ENCODE measurements at places on chromosomes 3 and 15.

- DNase-seq = no peak
Measured at GRCh38 chr15:78312957-78313356, 13.5 kb upstream of the SKIC8 start.

GRCh38 chr3:8882171-8882593 is 81.1 kb downstream of the RAD18 start:
- peak; percentile 31 for DNase-seq

DNA sequence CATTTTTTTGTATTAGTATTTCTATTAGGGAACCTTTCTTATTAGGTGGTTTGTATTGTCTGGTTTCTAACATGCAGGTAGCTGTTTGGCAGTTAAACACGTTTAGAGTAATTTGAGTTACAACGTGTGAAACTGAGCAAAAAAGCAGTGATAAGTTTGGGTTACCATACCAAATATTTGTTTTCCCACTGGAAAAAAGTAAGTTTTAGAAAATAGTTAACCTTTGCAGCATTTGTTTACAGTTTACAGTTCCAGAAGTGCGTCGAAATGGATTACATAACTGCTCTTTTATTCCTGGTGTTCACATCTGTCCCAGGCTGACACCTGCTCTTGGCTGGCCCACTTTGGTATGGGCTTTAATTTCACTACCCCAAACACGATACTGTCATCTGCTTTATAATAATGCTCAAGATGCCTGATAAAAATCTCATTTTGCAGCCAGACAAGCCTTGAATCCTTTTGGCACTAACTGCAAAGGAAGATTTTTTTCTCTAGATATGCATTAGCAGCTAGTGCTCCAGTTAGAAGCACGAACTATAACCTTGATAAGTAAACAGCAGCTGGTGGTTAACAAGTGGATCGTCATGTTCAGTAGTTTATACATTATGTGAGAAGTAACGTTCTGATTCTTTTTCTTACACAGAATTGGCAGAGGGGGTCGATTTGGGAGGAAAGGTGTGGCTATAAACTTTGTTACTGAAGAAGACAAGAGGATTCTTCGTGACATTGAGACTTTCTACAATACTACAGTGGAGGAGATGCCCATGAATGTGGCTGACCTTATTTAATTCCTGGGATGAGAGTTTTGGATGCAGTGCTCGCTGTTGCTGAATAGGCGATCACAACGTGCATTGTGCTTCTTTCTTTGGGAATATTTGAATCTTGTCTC is 5.3 kb downstream of the EIF4A2 start:
- DNase-seq = no peak

DNA sequence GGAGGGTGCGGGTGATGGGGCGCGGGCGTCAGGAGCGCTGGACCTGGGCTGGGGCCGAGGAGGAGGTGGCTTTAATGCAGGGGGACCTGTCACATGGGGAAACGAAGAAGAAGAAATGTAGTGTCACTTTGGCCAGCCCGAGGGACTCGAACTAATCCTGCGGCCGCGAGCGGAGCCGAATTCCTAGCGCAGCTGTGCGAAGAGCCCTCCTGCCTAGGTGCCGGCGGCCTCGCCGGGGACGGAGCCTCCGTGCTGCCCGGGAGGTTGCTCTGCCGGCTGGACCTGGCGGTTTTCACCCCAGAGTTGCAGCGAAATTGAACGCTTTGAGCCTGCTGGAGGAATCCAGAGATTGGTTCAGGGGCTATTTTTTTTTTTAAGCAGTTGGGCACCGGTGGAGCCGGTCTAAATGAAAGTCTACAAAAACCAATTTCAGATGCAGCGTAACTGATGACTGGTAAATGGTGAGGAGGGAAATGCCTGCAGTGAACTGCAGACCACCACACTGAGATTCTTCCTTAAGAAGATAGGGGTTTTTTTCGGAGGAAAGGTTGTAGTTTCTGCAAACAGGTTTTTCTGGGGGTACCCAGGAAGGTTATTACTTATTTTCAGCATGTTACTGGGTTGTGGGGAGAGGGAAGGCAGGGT is 662 bp downstream of the TMEM108 start:
- DNase-seq = peak; percentile 37

GRCh38 chr3:164940745-164941144 is 137.6 kb downstream of the SI start:
- no peak for DNase-seq

DNA sequence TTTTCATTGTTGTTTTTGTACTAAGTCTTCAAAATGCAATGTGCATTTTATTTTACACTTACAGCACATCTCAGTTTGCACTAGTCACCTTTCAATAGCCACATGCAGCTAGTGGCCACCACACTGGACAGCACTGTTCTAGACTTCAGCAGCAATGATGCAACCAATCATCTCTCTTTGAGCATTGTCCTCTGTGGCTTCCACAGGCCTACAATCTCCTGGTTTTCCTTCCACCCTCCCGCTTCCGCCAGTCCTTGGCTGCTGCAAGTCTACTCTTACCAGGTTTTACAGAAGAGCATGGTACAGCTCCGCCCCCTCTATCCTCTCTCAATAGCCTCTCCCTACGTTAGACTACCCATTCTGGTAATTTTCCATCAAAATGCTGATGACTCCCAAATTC is 25.1 kb upstream of the FSIP1 start:
- DNase-seq = no peak

DNA sequence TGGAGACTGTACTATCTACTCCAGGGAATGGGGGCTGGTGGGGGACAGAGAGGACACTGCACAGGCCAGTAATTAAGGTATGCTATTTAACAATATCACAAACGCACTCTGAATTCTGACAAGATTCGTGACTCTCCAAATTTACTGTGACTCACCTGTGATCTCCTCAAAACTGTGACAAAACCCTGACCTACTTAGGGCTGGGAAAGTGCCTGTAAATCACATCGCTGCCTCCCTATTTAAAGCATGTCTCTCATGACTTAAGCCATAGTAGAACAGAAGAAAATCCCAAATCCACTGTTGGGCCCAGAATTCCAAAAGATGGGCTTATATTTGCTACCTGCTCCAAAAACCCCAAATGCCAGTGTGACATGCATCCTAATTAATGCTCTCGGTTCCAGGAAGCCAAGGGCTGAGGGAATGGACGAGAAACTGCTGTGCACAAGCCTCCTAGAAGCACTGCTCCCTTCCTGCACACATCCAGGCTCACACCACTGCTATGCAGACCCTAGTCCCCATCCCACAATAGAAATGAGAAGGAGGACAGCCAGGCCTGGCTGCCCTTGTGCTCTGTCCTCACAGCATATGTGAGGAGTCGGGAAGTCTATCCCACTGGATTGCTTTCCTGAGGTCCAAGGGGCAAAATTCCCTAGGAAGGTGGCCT is 187.7 kb upstream of the CHRNA7 start:
- no peak for DNase-seq

DNA sequence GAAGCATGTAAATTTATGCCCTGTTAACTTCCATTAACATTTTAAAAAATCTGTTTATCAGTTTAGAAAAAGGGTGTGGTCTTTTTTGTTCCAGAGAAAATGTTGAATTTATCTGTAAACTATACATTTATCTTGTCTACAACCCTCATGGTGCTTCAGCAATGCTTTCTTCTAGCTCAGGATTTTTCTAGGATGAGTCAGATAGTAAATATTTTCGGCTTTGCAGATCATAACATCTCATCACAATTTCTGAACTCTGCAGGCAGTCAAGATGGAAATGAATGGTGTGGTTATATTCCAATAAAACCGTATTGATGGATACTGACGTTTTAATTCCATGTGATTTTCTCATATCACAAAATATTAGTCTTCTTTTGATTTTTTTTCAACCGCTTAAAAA is 70.5 kb upstream of the FOXB1 start:
- DNase-seq = no peak

GRCh38 chr15:58865425-58865880 is 68.0 kb downstream of the SLTM start:
- DNase-seq = peak; percentile 32
